ENCODE measurements at places on chromosomes 5 and 9.

DNA sequence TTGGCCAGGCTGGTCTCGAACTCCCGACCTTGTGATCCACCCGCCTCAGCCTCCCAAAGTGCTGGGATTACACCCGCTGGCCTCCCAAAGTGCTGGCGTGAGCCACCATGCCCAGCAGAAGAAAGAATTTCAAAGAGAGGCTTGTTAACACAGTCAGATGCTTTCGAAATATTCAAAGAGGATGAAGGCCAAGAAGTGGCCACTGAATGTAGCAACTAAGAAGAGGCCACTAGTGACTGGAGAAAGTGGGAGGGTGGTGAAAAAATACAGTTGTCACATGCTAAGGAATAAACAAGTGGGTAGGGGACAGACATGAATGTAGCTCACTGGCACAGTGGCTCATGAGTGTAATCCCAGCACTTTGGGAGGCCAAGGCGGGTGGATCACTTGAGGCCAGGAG lies 13.0 kb upstream of the TPM2 start:
- no peak for DNase-seq

DNA sequence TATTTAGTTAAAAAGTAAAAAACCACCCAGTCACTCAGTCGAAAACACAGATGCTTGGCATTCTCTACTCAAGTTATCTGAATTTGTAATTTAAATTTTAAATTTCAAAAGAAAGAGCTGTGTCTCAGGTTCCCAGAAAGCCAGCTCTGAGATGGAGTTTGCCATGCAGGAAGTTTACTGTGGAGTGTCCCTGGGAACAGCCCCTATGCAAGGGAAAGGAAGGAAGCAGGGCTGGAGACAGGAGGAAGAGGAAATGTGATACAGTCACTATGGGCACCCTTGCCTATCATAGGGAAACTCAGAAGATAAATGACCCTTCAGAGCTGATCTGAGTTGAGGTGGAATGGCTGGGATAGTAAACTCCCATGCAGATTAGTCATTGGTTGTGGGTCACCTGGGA lies 408.8 kb upstream of the ACTBL2 start:
- DNase-seq = no peak

DNA sequence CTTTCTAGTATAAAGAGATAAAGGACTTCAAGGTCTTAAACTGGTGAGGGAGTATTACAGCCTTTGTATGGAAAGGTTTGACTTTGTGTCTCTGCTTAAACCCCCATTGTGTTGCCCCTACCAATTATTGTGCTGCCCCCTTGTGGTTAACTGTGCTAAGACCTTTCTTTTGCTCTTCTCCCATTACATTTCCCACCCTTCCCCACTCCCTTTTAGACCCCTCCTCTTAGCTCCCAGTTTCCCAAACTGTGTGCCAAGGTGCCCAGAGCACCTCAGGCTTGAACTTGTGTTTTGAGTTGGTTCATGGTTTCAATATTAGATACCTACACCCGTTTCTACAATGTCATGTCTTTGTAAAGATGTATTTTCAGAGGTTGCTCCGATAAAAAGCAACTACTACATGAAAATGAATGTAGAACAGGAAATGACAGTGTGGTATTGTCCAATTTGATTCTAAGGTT lies 2.9 kb downstream of the JAK2 start:
- peak; percentile 77 for DNase-seq

- peak; percentile 94 for DNase-seq
Observed at GRCh38 chr9:16680975-16681651, 189.4 kb downstream of the BNC2 start.

DNA sequence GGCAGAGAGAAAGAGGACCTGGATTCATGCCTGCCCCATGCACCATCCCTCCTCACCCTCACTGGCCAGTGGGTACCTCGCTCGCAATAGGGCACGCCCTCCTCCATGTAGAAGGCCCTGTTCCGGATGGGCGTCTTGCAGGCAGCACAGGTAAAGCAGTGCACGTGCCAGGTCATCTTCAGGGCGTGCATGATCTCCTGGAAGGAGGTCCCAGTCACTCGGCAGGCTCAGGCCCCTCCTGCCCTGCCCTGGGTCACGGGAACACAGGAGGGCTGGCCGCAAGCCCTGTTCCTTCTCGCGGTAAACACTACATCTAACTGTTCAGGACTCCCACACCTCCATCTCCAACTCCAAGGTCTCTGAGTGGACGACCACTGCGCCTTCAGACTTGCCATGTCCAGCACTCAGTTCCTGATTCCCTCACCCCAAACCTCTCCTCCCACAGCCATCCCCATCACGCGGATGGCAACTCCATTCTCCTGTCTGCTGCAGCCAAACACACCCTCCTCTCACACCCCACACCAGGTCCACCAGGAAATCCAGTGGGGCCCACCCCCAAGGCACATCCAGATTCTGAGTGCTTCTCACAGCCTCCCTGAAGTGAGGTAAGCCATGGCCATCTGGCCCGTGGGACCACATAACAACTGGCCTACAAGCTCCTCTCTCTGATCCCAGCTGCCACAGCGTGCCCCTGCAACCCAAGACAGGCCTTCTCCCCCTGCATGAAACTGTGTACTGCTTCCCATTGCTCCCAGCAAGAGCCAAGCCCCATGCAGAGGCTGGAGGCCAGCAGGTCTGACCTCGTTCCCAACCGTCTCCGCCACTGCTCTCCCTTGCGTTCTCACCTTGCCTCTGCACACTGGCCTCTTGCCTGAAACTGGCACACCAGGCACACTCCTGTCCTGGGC lies 10.8 kb upstream of the DBN1 start:
- no peak for DNase-seq

DNA sequence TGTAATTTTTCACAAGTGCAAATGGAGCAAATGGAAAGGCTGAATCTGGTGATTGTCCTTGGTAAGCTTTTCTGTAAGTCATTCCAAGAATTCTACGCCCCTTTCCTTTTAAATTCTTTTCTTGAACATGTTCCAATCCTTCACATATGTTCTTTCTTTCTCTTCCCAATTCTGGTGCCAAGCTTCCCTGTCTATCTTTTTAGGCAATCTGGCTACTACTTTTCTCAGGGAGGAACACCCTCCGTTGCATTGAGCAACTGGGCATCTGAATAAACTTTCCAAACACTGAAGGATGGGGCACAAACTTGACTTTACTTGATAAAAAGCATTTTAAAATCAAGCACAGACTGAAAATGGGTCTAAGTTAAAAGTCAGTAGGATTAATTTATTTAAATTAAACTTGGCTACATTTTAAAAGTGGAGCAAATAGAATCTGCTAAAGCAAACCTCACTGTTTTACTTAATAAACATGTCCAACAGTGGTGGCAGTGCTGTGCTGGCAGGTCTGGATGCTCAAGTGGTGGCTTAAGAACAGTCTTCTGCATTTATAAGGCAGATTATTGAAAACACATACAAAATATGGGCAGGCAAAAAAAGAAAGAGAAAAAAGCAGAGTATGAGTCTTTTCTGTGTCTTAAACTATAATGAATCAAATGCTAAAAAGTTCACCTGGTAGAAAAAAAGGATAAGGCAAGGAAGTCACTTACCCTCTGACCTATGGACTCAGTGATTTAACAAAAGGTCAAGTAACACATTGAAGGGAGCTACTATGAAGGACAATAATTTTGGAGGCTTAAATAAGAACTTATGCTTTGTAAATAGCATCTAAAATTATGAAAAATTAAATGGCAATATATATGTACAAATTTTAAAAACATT lies 5.4 kb downstream of the ELL2 start:
- DNase-seq = peak; percentile 57

DNA sequence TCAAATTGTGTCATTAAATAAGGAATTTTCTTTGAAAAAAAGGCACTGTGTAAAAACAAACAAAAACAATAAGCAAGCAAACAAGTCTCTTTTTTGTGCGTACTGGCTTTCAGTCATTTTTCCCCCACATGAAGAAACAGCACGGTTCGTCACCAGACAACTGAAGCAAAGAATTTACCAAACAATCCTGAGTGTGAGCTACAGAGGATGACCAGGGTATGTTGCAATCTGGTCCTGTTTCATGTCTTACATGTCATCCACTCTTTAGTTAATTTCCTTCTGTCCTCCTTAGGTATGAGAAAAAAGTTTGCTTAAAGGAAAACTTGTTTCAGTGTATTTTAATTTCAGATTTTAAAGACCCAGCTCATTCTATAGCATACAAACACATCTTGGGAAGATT lies 1080.7 kb upstream of the NUDT12 start:
- no peak for DNase-seq

- DNase-seq = no peak
Observed at GRCh38 chr5:9314558-9314957, 231.3 kb downstream of the SEMA5A start.

- no peak for DNase-seq
Observed at GRCh38 chr9:130668659-130669058, 4.3 kb downstream of the PRDM12 start.

DNA sequence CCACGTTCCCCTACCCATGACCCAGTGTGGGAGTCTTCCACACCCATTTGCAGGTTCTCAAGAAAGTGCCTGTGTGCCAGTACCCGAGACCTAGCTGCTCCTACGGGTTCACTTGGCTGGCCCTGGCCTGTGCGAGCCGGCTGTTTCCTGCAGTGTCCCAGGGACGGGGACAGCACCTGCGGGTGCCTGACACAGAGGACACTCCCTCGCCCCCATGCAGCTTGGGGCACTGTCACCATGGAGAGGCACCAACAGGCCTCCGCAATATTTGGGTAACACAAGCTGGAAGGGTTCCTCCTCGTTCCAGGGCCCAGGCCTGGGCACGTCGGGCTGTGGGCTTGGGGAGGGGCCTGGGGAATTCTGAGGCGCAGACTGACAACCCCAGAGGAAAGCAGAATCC lies 41.4 kb downstream of the DUSP1 start:
- no peak for DNase-seq

GRCh38 chr9:28413471-28413870 lies 840.2 kb upstream of the C9orf72 start:
- no peak for DNase-seq

GRCh38 chr5:55936100-55936693 lies 58.6 kb downstream of the IL6ST start:
- DNase-seq = peak; percentile 88

GRCh38 chr9:121464968-121465367 lies 34.7 kb downstream of the GGTA1 start:
- no peak for DNase-seq

DNA sequence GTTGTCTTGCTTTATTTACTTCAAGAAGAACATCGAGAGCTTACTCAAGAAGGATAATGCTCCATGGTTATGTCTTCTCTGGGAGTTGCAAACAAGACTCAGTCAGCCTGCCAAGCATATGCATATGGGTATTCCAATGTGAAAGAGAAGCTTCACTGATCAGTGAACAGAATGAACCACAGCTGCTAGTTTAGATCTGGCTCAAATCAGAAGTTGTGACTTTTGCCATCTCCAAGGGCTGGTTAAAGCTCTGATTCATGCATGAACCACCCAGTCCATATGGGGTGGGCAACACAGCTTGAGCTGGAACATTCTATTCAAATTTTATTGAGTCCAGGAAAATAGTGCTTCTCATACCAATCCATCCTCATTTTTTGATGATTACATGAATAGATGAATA lies 50.0 kb downstream of the ATPSCKMT start:
- no peak for DNase-seq

GRCh38 chr5:172941067-172941516 lies 18.1 kb upstream of the RPL26L1 start:
- no peak for DNase-seq

GRCh38 chr5:14501353-14502293 lies 80.0 kb upstream of the OTULINL start:
- DNase-seq = peak; percentile 62

GRCh38 chr5:178590924-178591423 lies 781 bp upstream of the COL23A1 start:
- DNase-seq = no peak

DNA sequence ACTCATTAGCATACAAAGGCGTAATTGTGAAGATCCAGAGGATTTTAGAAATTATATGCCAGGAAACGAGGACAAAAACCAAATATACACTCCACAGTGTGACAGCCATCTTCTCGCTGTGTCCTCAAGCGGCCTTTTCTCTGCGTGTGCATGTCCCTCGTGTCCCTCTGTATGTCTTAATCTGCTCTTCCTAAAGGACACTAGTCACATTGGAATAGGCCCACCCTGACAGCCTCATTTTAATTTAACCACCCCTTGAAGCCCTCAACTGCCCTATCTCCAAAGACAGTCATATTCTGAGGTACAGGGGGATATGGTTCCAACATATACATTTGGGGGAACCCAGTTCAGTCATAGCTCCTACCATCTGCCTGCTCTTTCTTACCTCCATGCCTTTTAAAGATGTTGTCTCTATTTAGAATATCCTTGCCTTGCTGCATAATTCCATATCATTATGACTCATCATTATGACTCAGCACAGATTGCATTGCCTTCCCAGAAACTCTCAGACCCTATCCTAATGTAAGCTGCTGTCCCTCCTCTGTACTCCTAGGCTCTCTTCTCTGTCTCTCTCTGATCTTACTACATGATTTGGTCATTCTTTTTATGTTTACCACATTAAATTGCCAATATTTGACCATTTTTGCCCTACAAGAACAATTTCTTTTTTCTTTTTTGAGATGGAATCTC lies 210.9 kb downstream of the AOPEP start:
- peak; percentile 95 for DNase-seq

GRCh38 chr5:158888206-158888605 lies 211.5 kb downstream of the EBF1 start:
- DNase-seq = no peak

GRCh38 chr9:94135222-94135621 lies 51.0 kb downstream of the PTPDC1 start:
- peak; percentile 99 for DNase-seq

- DNase-seq = no peak
Observed at GRCh38 chr5:148796936-148797335, 29.5 kb upstream of the ADRB2 start.

- peak; percentile 71 for DNase-seq
Observed at GRCh38 chr9:76560481-76560922, 101.5 kb downstream of the GCNT1 start.

DNA sequence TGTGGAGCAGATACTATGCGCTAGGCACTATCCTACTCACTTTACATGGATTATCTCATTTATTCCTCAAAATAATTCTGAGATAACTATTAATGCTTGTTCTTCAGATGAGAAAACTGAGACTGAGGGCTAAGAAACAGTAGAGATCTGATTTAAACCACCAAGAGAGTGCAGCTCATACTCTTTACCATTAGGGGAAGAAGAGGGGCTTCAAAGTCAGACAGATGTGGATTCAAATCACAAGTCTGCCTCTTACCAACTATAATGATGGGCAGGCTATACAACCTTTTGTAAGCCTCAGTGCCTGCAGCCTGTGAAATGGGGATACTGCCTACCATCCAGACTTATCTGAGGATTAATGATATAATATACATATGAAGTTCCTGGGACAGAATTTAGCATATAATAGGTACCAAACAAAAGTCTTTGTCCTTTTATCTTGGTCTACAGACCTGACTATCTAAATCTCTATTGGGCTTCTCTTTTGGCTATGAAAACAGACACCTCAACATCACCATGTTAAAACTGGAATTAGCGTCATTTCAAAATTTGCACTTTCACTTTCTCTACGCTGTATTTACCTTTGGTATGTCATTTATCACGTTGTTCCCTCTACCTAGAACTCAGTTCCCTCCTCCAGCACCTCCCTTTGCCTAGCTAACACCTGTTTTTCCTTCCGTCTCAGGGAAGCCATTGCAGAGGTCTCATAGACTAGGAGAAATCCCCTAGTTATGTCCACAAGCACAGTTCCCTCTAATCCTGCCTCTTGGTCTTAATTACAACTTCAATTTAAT lies 13.8 kb upstream of the TMEM267 start:
- DNase-seq = no peak
